ENCODE measurements at places on chromosomes 7 and 10.

- no peak for DNase-seq
Observed at GRCh38 chr10:29627201-29628132, 7.3 kb downstream of the SVIL start.

GRCh38 chr7:22561321-22561811 lies 61.4 kb upstream of the STEAP1B start:
- DNase-seq, result peak; percentile 92

DNA sequence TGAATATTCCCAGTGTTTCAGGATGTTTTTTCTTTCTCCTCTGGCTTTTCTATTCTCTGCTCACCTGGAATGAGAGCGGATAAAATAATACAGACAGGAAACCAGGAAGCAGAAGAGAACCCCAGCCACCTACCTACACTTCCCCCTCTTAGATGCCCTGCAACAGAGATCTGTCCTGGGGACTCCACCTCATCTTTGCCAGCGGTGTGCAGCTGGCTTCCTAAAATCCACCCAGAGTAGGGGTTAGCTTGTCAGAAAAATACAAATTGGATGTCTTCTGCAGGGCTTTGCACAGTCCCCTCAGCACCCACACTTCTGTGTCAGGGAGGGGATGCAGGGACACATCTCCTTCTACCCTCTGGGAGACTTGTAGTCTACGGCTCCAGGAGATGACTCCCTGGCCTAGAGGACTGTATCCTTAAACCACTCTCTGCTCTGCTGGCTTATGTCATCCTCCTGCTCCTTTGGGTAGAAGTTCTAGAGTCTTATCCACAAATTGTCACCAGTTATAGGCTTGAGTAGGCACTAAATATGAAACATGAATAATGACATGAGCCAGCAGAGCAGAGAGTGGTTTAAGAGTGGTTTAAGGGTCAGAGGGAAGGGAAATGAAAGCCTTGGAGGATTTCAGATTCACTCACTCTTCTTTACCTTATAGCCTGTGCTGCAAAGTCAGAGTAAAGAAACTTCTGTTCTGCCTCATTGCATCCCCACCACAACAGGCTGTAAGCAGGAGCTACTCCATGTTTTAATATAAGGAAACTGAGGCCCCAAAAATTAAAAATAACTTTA lies 749.4 kb downstream of the AUTS2 start:
- no peak for DNase-seq

DNA sequence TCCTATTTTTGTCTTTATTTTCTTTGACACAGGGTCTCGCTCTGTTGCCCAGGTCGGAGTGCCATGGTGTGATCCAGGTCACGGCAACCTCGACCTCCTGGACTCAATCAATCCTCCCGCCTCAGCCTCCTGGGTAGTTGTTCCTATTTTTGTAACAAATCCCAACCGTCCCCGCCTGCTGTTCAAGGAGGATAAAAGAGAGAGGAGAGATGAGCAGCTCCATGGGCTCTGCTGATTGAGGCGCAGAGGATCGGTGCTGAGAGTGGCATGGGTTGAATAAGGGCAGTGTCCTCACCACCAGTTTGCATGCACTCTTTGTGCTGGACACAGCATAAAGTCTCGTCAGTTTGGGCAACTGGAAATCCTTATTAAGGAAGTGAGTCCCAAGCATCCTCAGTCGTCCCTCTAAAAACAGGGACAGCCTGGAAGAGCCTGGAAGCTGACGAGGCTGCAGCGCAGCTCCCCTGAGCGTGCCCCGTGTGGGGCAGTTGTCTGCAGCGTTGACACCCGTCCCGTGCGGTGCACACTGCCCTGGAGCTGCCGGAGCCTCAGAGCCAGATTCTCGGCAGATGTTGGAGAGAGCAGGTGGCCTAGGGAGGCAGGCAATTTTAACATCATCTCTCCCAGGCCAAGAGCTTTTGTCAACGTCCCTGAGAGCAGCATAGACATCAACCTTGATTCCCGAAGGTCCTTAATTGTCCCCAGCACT lies 404.2 kb upstream of the RNF32 start:
- DNase-seq, result peak; percentile 79

DNA sequence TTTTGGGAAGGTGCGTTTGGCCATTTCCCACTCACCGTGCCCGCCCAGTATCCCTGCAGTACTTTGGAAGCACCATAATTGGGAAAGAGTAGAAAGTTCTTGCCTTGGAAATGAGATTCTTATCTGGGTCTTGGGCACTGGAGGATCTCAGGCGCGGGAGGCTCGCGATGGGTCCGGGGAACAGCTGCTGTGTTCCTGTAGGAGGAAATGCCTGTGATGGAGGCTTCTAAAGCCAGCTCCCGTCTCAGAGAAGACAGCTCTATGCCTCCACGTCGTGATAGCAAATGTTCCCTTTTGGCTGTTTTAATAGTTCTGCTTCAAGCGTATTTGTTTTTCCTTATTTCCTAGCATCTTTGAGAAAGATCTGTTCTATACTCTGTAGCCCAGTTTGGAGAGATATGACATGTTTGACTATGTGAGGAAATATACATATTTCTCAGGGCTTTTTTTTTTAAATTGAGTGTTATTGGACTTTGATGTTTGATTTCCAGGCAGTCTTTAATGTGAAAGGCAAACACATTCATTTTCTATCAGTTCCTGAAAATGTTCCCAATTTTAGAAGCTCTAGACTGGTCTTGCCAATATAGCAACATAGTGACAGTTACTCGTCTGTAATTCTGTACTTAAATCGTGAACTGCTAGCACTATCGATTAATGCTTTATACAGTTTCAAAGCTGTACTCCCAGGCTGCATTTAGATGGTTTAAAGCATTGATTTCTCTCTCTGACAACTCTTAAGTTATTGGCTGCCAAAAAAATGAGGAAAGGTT lies 280.8 kb downstream of the DPP6 start:
- DNase-seq, result no peak

GRCh38 chr7:148020679-148021078 lies 569.9 kb upstream of the C7orf33 start:
- no peak for DNase-seq

- no peak for DNase-seq
Observed at GRCh38 chr7:96026010-96026409, 253.7 kb downstream of the DYNC1I1 start.

- DNase-seq, result no peak
Observed at GRCh38 chr10:69723653-69724052, 78.1 kb upstream of the COL13A1 start.

- no peak for DNase-seq
Observed at GRCh38 chr7:80151274-80151665, 16.6 kb downstream of the GNAI1 start.

- DNase-seq, result no peak
Observed at GRCh38 chr7:74519395-74519794, 65.7 kb downstream of the GTF2IRD1 start.

DNA sequence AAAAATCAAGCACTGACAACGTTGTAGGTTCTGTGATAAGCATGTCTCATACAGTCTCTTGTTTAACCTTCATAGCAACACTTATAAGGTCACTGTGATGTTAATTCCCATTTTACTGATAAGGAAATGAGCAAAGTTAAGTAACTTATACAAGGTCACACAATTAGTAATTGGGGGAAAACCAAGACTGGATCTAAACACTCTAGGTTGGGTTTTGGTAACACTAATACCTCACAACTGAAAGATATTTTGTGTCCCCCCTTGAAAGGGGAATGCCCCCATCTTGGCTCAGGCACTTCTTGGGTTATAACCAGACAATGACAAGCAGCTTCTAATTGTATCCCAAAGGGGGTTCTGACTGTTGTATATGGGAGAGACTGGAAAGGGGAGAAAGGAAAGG lies 36.0 kb upstream of the ABCB4 start:
- DNase-seq, result no peak

GRCh38 chr7:22723637-22724036 lies 3.4 kb upstream of the IL6 start:
- peak; percentile 49 for DNase-seq

GRCh38 chr10:132618158-132618919 lies 80.8 kb downstream of the INPP5A start:
- no peak for DNase-seq

- peak; percentile 69 for DNase-seq
Observed at GRCh38 chr7:155187061-155187785, 110.5 kb upstream of the INSIG1 start.

DNA sequence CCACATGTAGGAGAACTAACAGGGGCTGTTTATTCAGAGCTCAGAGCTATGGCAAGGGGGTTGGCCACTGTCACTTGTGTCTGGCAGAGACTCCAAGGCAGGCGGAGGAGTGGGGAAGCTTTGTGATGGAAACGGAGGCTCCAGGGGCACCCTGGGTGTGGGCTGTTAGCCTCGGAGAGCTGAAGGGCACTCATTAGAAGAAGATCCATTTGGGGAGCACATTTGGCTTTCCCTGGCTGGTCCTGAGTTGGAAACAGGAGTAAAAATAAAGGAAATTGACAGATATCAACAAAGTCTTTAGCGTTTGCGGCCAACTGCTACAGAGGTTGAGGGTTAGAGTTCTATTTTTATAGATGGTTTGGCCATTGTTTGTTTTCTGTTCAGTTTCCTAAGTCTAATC lies 288.3 kb upstream of the MKI67 start:
- peak; percentile 67 for DNase-seq

DNA sequence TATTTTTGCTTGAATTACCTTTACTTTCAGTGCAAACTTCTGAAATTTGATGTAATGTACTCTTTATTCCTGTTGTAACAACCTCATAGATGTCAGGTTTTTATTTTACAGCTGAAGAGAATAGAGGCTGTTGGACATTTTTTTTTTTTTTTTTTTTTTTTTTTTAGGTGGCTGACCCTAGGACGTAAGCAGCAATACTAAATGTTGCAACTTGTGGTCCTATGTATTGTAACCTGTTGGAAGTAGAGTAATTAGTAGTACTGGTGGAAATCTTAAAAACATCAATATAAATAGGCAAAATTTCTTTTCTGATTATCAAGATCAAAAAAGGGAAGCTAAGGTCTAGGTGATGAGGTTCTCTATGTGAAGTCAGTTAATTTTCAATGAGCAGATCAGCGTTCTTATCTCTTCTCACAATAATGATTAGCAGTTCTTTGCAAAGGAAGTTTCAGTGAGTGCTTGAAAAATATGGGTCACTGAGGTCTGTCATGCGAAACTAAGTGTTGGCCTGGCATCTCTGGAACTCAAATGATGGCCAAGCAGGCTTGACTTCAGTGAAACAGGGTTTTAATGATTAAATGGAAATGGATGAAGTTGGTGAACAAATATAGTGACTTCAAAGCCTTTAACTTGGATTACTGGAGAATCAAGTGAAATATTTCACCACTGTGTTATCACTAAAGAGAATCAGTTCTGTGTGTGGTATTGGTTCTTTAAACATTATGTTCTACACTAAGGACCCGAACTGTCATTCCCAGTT lies 42.7 kb downstream of the BICC1 start:
- no peak for DNase-seq

- no peak for DNase-seq
Observed at GRCh38 chr7:104136981-104137380, 70.8 kb downstream of the ORC5 start.

- no peak for DNase-seq
Observed at GRCh38 chr10:62959553-62959952, 143.4 kb upstream of the EGR2 start.

DNA sequence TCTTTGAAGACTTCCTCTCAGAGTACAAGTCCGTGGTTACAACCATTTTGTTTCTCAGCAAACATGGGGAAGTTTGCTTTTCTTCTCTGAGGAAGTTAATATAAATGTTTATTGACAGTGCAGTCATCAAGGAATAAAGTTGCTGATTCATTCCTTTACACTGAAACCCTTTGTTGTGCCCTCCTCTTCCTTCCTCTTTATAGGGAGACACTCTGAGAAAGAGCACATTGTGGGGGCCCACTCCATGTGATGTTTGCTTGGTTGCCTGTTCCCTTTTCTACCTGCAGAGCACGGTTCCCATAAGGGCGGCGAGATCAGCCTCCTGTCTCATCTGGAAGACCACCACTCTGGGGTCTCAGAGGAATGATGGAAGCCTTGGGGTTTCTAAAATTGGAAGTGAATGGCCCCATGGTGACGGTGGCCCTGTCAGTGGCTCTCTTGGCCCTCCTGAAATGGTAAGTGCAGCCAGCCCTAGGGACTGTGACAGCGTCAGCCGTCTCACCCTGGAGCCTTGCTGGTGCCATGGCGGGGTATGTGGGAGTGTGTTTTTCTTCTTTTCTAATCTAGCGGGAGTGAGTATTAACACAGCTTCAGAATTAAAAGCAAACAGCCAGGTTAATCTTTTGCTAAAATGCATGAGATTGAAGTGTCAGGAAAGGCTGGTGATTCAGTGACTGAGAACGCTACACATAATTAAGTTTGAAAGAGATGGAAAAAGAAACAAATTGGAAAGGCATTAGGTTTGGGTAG lies at the start of gene TBXAS1:
Gene TBXAS1 (plus strand): TSS at position 240 of the 750 bp plus-strand sequence. CDS start 127 bp downstream, at position 367.
- no peak for DNase-seq

DNA sequence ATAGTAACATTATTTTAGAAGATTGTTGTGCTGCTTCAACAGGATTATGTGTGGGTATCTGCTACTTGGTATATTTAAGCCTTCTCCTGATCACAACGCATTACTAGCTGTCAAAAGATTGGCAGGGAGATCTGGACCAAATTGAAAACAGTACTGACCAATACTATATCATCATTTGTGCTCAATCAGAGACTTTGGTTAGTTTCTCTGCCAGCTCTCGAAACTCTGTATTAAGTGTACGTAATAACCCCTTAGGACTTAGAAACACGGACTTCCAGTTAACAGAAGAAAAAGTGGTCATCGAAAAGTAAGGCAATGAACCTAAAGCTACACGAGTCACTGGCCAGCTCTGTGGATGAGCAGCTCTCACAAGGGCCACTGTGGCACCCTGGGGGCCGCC lies 146.0 kb downstream of the EVX1 start:
- DNase-seq, result peak; percentile 48

DNA sequence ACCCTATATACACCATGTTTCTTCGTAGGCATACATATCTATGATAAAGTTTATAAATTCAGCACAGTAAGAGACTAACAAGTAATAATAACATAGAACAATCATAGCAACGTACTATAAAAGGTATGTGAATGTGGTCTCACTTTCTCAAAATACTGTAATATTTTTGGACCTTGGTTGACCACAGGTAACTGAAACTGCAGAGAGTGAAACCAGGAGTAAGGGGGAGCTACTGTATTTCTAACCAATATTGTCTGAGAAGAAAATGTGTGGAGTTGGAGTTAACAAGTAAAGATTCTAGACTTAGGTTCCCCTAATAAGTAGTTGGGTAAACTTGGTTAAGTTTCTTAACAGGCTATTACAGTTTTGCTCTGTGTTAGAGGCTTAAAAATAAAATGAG lies 72.1 kb downstream of the GNAI1 start:
- DNase-seq, result no peak

DNA sequence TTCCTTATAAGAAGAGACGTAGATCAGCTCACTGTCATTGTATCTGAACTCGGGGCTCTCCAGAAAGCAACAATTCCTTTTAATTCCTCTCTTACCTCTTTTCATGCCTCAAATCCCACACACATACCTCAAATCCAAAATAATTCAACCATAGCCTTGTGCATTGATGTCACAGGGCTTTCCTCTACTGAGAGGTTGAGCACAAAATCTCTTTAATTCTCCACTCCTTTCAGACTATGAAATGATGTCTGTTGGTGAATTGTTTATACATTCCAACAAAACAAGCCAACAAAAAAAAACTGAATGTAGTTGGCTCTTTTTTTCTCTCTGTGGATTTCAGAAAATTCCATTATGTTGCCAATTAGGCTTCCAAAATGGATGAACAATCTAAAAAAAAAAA lies 53.2 kb downstream of the BPGM start:
- DNase-seq, result no peak

- DNase-seq, result no peak
Observed at GRCh38 chr7:96819111-96819700, 109.6 kb upstream of the SEM1 start.
